ENCODE measurements at places on chromosomes 1 and 21.

DNA sequence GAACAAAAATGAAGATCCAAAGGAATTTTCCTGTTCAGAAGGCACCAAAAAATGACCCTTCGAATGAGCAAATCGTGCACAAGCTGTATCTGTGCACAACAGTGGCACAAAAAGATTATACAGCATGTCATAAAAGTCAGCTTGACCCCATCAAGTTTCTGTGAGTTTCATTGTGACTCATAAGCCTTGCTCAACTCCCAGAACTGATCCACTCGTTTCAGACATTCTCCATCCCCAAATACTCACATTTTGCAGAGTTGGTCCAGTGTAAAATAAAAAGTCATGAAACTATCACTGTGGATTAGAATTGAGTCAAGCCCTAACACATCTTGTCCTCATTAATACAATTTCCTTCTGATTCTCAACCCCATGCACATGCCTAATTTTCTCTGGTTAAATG is 174.7 kb upstream of the PKN2 start:
- no peak for DNase-seq

DNA sequence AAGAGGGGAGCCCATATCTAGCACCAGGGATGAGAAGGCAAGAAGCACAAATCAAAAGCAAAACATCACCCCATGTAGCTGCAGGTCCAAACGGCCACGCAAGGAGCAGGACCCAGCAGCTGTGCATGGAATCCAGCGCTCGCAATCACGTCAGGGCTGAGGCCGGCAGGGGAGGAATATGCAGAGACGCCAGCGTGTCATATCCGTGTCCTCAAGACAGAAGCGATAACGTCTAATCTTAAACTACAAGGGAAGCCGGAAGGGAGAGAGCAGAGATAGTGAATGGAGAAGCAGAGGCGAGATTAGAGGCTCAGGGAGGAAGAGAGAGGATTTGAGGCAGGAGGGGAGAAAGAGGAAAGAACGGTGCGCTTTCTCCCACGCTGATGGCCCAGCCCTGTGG is 39.1 kb downstream of the FBXO2 start:
- DNase-seq = no peak

DNA sequence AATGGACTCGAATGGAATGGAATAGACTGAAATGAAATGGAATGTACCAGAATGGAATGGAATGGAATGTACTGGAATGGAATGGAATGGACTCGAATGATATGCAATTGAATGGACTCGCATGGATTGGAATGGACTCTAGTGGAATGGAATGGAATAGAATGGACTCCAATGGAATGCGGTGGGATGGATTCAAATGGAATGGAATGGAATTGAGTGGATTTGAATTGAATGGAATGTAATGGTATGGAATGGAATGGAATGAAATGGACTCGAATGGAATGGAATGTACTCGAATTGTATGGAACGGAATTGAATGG is 99.6 kb upstream of the FBXO28 start:
- DNase-seq = no peak

DNA sequence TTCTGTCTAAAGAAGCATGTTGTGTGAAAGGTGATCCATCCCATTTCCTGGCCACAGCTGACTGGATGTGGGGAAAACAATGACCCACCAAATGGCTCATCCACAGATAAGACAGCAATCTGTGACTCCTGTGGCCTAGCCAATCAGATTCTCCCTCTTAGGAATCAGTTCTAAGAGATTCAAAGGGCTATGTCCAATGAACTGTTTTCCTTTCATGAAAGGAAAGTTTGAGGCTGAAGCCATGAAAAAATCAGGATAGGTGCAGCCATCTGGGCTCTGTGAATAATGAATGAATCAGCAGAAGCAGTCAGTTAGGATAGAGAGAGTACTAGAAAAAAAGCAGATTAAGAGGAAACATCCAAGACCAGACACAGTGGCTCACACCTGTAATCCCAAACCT is 164.7 kb downstream of the NRIP1 start:
- DNase-seq = no peak

GRCh38 chr1:113325022-113325421 is 65.3 kb upstream of the MAGI3 start:
- no peak for DNase-seq

- no peak for DNase-seq
These were observed 2.0 kb downstream of the HES3 start for GRCh38 chr1:6245869-6246496.

DNA sequence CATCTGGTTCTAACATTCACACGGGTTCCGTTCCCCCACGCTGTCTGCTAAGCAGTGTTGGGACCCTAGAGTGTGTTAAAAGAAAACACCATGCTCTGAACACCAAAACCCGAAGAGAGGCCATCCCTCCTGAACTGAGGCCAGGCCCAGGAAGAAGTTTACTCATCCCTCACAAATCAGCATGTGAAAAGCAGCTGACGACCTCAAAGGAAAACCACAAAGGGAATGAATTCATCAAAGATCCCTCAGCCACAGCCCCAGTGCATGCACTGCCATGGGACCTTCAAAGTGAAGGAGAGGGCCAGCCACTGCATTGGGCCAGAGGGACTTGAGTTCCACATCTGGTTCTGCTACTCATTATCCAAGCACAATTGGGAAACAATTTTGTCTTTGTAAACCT is 7.0 kb upstream of the PSEN2 start:
- no peak for DNase-seq

DNA sequence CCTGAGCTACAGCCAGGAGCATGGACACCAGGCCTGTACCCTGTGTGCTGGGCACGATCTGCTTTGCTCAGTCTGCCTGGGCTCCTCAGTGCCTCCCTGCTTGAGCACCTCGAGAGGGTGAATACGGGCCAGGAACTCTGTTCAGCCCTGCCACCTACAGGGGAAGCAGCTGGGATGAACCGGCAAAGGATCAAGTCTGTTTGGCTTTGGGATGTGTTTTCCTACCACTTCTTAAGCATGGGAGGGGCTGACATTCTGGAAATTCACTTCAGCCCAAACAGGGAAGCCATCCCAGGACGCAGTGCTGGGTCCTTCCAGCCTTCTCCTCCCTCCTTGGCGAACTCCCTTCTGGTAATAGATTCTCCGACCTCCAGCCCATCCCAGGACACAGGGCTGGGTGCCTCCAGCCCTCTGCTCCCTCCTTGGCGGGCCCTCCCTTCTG is 55.8 kb upstream of the SELENON start:
- no peak for DNase-seq

- DNase-seq = no peak
These were observed 35.3 kb upstream of the CACYBP start for GRCh38 chr1:174964261-174964971.

- no peak for DNase-seq
These were observed 103.7 kb downstream of the BARHL2 start for GRCh38 chr1:90613371-90613770.

DNA sequence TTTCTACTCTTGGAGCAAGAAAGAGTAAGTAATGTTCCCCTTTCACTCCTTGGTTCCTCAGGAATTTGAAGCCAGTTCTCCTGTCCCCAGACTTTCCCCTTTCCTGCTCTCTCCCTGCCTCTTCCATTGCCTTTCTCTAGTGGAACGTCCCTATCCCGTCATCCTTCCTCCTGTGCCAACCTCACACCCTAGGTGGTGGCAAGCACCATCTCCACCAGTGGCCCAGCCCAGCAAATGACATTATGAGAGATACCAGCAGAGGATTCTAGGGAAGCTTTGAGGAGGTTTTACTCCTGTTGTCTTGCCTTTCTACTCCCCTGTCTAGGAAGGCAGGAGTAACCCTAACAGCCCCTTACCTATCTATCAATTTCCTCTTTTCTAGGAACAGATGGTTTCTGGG is 8.1 kb upstream of the TACSTD2 start:
- DNase-seq = no peak
